Activated CD8-positive, alpha-beta memory T cell treated with anti-CD3 and anti-CD28 coated beads for 48 hours (primary cell): ENCODE measurements at places on chromosomes 11 and 22.

GRCh38 chr11:35683728-35684339 lies 21.3 kb downstream of the TRIM44 start:
- no peak for DNase-seq

GRCh38 chr11:35211952-35212351 lies 73.0 kb downstream of the CD44 start:
- DNase-seq = no peak

DNA sequence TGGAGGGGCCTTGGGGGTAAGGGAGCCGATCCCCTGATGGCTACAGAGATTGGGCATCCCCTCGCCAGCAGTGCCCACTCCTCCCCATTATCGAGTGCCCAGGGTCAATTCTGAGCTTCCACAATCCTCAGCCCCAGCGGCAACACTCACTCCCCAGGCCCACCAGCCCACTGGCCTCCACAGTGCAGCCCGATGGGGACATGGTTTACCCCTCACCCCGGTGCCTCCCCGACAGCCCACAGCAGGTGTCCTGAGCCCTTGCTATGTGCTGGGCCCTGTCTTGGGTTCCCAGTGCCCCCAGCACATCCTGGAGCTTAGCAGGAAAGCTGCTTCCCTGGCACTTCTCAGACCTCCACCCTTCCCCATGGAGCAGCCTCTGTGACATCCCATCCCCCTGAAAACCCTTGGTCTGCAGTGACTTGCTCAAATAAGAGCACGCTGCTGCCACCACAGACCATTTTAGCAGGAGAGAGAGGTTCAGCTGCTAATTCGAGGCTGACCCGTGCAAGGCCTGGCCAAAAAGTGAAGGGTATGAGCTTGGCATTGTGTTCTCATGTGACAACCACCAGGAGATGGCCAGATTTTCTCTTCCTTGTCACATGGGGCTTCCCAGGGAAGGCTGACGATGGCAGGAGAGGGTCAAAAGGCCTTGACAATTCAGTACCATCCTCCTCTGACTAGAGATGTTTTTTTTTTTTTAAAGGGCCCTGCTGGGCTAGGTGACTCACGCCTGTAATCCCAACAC lies 23.6 kb downstream of the KCNJ4 start:
- no peak for DNase-seq

GRCh38 chr11:95155385-95155784 lies 65.7 kb downstream of the ENDOD1 start:
- DNase-seq = no peak

- DNase-seq = no peak
These were observed 10.7 kb upstream of the ETS1 start for GRCh38 chr11:128598096-128598495.

- no peak for DNase-seq
These were observed 133.6 kb downstream of the CASP12 start for GRCh38 chr11:104764710-104765045.
